ENCODE measurements at places on chromosomes 6 and 20. TPM values are rescaled to one million over a fixed set of nuclear protein-coding genes. Genes with fewer than 3 reads are reported as not detected.

DNA sequence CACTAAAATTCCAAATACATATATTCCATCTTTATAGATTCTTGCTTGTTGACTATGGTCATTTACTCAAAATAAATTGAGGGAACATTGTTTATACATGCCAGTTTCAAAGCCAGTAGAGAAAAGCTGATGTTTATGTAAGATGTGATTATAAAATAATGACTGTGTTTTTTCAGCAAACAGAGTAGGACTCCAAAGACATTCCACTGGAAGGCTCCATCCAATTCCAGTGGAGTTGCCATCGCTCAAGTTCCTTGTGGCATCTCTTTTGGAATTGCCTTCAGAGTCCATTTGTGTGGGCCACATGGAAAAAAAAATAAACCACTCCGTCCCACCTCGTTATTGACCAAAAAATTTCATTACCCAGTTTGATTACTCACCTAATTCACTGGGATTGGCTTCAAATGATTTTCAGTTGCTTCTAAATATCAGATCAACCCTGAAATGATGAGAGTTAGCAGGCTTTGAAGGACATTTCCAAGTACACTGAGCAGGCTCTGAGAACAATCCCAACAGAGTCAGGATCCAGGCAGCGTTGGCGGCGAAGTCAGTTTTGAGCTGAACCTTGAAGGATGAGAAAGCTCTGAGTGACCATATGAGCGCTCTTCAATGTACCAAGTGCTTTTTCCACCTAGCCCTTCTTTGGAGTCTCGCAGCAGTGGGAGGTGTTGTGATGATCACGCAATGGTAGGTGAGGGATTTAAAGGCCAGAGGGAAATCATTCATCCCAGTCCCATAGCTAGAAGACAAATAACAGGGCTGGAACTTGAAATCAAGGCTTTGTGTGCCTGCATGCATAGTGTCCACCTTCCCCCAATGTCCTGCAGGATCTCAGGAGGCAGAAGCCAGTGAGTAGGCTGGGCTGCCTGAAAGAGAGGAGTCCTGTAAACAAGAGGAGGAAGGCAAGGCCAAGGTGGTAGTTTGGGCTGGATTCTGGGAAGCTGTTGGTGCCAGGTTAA lies 281.7 kb downstream of the CDC5L start:
- DNase-seq: no peak

GRCh38 chr20:44756011-44756688 lies 10.5 kb downstream of the KCNK15 start:
- DNase-seq: no peak

DNA sequence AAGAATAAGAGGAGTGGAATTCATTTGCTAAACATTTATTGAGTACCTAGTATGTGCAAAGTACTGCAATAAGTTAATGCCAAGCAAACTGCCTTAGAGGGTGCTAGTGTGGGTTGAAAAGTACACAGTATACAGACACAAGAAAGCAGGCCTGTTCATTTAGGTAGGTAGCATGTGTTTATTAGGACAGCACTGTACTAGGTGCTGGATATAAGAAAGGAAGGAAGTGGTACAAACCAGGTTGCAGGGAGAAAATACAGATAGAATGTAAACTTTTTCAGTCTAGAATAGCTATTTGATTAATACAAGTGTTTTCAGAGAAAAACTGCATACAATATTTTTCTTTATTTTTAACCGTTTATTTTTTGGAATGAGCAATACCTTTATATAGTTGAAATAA lies 68.1 kb downstream of the PHF20 start:
- no peak for DNase-seq

- no peak for DNase-seq
These were observed 51.1 kb upstream of the NHSL1 start for GRCh38 chr6:138550346-138550767.

GRCh38 chr6:100103194-100103593 lies 109.2 kb upstream of the MCHR2 start:
- no peak for DNase-seq

The OARD1 gene
- total RNA-seq: 43.2 TPM

Measured in T-cell (primary cell).